Fibroblast of skin of scalp (primary cell): ENCODE measurements at places on chromosomes 6 and 20.

- DNase-seq: peak; percentile 30
Observed at GRCh38 chr6:11798096-11798495, 19.5 kb upstream of the ADTRP start.

DNA sequence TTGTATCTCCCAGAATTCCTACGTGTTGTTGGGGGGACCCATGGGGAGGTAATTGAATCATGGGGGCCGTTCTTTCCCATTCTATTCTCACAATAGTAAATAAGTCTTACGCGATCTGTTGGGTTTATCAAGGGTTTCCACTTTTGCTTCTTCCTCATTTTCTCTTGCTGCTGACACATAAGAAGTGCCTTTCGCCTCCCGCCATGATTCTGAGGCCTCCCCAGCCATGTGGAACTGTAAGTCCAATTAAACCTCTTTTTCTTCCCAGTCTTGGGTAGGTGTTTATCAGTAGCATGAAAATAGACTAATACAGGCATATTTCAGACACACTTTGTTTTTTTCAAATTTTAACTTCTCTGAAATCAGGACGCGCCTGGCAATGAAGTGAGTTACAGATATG, 14.4 kb upstream of the PGK2 start:
- no peak for DNase-seq

GRCh38 chr6:63346217-63346835, 26.5 kb upstream of the LGSN start:
- DNase-seq: no peak

- no peak for DNase-seq
Observed at GRCh38 chr20:35726842-35727711, 15.0 kb downstream of the RBM39 start.

GRCh38 chr20:49028684-49029083, 17.4 kb upstream of the CSE1L start:
- DNase-seq: peak; percentile 57

GRCh38 chr20:62797671-62798532, 1.6 kb downstream of the MRGBP start:
- no peak for DNase-seq

DNA sequence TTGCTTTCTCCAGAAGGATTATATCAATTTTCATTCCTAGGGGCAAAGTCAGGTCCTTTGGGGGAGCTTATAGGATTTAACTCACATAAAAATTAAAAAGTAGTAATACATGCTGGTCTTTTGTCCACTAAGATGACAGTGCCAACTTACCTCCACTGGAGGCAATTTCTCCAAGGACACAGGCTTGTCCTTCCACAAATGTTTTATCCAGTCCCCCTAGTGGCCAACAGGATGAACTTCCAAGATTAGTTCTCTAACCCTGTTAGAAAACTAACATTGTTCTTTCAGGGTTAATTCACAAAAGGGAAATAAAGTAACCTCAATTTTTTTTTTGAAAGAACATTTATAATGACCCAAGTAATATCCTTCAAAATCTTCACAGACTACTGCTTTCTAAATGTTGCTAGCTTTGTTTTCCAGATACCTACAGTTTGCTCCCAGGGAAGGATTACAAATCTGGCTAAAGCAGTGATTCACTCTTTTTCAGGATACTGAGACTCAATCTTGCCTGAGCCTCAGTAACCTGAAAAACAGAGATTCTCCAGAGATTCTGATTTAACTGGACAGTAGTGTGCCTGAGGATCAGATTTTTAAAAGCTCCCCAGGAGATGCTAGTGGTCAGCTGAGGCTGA, 31.7 kb upstream of the UBR2 start:
- DNase-seq: peak; percentile 79
